Activated CD8-positive, alpha-beta memory T cell treated with anti-CD3 and anti-CD28 coated beads for 48 hours (primary cell): ENCODE measurements at places on chromosomes 3 and 15.
A peak's percentile ranks its signal among the peaks of the same experiment; 100 is the strongest.

- no peak for DNase-seq
Measured at GRCh38 chr3:114376516-114377185, 82.8 kb downstream of the TIGIT start.

DNA sequence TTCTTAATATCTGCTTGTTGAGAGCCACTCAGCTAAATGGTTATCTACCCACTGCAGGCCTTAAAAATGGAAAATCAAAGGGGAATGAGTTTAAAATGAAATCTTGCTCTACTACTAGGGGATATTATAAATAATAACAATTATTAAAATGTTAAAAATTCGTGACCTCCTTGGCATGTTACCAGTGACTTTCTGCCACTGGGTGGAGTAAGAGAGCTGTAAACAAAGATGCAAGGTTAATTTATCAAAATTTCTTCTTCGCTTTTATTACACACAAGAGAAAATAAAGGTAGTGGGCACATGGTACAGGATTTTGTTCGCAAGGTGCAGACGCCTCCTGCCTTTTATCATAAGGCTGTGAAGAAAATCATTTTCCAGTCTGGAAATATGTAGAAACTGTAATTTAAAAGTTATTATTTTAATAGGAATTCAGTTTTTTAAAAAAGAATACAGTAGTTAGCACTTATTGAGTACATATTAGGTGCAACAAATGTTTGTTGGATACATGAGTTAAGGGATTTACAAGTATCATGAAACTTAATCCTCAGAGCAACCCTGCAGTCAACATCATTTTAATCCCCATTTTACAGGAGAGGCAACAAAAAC, 272.6 kb downstream of the SUCLG2 start:
- DNase-seq = no peak

DNA sequence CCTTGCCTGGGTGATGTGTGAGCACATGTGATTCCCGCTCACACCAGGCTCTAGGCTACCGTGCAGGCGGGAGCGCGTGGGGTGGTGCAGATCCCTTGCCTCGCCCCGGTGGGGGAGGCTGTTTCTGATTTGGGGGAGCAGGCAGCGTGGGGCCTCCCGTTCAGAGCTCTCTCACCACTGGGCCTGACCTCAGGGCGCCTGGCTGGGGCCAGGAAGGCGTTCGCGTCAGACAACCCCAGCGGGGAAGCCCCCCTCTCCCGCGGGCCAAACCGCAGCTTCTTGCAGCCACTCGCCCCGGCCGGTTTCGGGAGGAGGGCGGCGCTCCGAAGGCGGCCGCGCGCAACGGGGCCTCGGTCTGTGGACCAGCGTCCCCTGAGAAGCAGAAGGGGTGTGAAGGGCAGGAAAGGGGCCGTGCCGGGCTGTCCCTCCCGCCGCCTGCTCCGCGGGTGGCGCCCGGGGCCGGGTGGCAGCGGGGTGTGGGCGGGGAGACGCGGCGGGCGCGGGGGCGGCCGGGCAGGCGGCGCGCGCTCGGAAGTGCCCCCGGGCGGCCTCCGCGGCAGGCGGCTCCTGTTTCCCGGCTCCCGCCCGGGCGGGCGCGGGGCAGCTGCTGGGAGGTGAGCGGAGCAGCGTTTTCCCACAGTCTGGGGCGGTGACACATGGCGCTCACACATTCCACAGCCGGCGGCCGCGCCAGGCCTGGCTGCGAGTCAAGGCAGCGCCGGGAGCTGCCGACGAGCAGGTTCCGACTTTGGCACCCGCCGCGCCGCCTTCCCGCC, 65.1 kb upstream of the HES1 start:
- peak; percentile 42 for DNase-seq

DNA sequence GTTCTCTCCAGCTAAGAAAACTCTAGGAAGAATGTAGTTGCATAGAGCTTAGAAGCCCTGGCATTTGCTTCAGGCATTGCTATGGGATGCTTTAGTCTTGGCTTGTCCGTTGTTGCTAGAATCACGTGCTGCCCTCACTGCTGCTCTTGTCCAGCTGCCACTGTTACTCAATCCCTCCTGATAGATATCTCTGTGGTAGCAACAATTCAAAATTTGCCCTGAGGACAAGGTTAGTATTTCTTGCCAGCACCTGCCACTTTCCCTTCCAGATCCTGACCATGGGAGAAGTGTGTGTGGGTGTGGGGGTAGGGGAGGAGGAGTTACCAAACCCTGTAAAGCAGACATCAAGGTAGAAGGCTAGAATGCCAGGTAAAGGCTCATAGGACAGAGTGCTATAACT, 113.8 kb downstream of the PPM1L start:
- DNase-seq = no peak

- no peak for DNase-seq
Measured at GRCh38 chr3:156478891-156479290, 76.0 kb downstream of the SSR3 start.

GRCh38 chr15:95162531-95162930, 931.2 kb downstream of the MCTP2 start:
- no peak for DNase-seq

GRCh38 chr3:177860184-177860583, 662.9 kb upstream of the TBL1XR1 start:
- no peak for DNase-seq

GRCh38 chr3:15756505-15756904, 41.3 kb downstream of the ANKRD28 start:
- DNase-seq = no peak

- no peak for DNase-seq
Measured at GRCh38 chr3:120432150-120432860, 18.5 kb downstream of the FSTL1 start.

DNA sequence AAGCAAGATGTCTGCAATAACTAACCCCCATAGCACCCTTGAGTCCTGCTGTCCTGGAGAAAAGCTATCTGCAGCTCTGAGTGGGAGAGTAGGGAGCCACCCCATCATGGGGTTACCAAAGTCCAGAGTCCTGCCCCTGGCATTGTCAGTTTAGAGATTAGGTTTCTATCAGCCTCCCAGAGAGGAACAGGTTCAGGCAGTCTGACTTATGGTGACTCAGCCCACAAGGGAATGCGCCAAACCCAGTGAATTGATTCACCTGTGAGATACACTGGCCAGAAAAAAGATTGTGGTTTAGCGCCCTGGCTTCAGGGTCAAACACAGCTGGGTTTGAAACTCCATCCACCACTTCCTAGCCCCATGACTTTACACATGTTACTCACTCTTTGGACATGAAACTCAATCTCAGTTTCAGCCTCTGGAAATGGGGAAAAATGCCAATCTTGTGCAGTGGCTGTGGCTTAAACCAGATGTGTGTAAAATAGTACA, 263.6 kb upstream of the HES1 start:
- no peak for DNase-seq

DNA sequence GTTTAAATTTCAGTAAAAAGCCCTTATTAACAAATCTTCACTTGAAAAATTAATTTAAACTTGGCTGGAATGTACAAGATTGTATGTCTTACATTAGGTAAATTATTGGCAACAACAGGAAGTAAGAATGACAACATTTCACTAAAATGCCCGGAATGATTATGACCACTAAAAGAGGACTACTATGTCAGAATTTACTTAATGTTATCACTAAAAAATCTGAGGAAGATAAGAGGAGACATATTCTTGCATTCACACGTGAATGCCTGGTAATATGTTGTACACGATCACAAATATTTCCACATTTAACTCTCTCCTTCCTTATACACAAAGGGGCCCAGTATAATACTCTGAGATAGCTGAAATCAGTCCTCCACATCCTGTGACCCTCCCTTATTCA, 29.7 kb downstream of the VGLL3 start:
- DNase-seq = no peak

GRCh38 chr15:57149196-57149595, 227.1 kb upstream of the CGNL1 start:
- DNase-seq = no peak

- no peak for DNase-seq
Measured at GRCh38 chr15:78454992-78455391, 17.0 kb downstream of the IREB2 start.

DNA sequence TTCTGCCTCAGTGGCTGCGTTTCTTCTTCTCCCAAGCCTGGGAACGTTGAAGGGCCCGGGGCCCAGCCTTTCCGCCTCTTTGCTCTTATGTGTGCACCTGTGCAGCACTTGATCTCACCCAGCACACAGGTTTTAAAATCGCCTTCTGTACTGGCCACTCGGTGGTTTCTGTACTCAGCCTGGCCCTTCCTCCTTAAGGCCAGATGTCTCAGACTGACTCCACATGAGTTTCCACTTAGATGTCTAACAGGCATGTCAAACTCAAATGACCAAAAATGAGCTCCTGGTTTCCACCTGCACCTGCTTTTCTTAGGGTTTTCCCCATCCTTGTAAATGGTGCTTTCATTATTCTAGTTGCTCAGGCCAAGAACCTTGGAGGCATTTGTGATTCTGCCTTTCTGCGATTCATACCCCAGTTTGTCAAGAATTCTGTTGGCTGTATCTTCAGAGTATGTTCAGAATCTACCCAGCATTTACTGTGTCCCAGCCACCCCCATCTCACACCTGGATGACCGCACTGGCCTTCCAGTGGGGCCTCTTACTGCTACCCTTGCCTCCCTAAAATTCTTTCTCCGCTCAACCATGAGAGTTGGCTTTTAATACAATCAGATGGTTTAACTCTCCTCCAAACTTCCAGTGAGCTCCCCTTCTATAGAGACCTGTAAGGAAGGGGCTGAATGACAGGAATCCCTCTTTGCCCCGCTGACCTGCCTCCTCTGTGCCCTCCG, 2.2 kb upstream of the TRAK1 start:
- no peak for DNase-seq

GRCh38 chr3:166734734-166735133, 645.4 kb downstream of the ZBBX start:
- no peak for DNase-seq

DNA sequence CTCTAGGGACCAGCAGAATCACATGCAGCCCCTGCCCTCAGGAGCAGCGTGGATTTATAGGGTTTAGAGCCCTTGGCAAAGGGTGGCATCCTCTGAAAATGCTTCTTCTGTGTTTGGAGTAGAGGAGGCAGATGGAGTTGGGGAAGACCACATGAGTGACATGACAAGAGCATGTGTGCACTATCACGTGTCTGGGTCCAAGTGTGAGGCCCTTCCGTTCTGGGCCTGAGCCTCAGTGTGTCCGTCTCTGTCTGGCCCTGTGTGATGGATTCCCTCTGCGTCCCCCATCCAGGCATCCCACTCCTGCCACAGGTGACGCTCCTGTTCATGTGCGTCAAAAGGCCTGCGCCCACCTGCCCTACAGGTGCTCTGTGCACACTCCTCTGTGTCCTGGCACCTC, 30.1 kb downstream of the FGD5 start:
- DNase-seq = no peak

GRCh38 chr3:70306736-70307135, 5.7 kb downstream of the MDFIC2 start:
- DNase-seq = no peak

GRCh38 chr15:25863111-25863967, at the start of gene ATP10A:
Gene ATP10A (minus strand): TSS chr15:25863327. CDS start chr15:25863096, 231 bp downstream.
- DNase-seq = no peak

DNA sequence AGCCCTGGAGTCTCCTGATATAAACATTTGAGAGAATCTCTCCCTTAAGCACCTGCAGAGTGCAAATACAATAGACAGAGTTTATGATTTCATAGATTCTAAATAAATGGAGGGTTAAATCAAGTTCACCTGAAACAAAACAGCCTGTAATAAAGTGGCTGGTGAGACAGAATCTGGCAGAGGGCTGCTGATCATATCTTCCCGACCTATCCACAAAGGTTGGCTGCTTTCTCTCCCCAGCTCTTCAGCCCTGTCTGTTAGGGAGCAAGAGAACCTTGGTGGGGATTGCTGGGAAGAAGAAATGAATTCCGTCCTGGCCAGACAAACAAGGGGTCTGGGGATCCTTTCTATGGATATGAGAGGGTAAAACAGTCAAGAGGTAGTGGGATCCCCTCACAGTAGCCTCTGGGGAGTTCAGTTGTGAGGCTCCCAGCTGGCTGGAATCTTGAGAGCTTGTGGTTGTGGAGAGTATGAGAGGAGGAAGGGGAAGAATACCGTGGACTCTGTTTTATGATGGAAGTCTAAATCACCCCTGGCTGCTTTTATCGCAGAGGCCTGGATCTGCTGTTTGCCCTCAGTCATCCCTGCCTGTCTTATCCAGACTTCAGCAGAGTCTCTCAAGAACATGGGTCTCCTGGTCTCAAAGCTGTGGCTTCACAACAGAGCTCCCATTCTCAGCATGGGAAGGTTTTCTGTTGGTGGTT, 451.3 kb downstream of the NTRK3 start:
- no peak for DNase-seq

GRCh38 chr3:36988356-36988755, 4.6 kb downstream of the EPM2AIP1 start:
- no peak for DNase-seq

DNA sequence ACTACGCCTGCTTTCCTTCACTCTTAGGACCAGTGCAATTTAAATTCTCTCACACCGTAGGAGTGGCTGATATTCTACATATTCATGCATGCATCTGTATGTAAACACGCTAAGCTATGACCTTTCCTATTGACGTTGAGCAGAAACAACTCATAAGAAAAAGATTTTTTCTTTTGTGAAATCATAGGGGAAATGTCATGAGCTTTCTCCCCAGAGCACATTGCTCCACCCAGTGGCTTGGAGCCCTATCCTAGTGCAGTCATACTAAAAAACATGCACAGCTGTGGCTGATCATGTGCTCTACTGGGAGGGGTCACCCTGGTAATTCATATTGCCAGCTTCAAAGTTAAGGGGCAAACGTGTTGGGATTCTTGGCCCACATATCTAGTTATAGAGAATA, 1.8 kb upstream of the MESD start:
- DNase-seq = no peak

DNA sequence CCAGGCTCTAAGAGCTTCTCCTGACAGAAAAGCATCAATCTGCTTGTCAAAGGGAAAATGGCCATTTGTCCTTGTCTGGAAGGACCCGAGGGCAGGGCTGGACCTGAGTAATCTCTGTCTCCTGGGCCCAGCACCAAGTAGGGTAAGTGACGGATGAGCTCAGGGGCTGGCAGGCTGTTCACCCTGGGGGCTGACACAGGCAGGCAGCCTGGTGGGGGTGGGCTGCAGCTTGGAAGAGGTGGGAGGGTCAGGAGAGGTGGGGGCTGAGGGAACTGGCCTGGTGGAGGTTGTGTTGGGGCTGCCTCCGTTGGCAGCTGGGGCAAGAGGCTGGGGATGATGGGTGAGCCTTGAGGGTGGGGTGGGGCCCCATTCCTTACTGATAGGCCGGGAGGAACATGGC, 42.3 kb upstream of the ADPGK start:
- no peak for DNase-seq

DNA sequence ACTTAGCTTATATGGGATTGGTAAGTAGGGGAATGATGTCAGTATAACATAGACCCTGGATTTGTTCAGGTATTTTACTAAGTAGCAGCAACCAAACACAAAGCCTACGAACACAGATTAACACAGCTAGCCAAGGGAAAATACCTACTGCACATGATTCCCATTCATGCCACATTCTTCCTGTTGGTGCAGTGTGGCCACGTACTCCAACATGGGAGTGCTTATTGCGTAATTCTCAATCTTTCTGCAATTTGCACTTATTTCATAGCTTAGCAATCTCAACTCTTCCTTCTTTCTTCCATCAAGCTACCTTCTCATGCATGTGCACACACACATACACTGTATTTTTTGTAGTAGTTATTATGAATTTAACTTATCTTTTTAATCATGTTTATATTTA, 186.8 kb downstream of the IL5RA start:
- no peak for DNase-seq

- DNase-seq = no peak
Measured at GRCh38 chr15:52295421-52296001, at the start of gene MYO5C. Gene MYO5C (minus strand): TSS chr15:52295804. CDS start chr15:52295636, 168 bp downstream.
